Stimulated activated CD4-positive, alpha-beta T cell treated with anti-CD3 and anti-CD28 coated beads, Interleukin-1b, Interleukin-23, amount 100 ng/mL, for 1 hour (primary cell): ENCODE measurements at places on chromosomes 5 and 9.

GRCh38 chr5:15363601-15364000 is 136.4 kb upstream of the FBXL7 start:
- DNase-seq = no peak

GRCh38 chr9:34158362-34158869 is 20.4 kb upstream of the UBAP1 start:
- DNase-seq = no peak

GRCh38 chr5:136703706-136704105 is 338.4 kb upstream of the TRPC7 start:
- no peak for DNase-seq

DNA sequence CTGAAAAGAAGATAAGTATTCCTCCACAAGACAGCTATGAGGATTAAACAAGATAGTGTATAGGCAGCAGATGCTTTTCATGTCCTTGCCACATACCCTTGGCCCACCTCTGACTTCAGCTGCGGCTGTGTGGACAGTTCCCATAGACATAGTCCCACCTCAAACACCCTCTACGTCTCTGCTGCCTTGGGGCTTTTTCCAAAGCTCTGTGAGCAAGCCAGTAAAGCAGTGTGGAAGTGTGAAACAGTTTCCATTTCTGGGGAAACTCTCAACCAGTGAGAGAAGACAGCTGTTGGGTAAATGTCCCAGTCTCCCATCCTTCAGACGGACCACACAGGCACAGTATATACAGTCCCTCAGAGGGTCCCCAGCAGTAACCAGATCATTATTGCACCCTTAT is 125.5 kb downstream of the CDK5RAP2 start:
- no peak for DNase-seq

DNA sequence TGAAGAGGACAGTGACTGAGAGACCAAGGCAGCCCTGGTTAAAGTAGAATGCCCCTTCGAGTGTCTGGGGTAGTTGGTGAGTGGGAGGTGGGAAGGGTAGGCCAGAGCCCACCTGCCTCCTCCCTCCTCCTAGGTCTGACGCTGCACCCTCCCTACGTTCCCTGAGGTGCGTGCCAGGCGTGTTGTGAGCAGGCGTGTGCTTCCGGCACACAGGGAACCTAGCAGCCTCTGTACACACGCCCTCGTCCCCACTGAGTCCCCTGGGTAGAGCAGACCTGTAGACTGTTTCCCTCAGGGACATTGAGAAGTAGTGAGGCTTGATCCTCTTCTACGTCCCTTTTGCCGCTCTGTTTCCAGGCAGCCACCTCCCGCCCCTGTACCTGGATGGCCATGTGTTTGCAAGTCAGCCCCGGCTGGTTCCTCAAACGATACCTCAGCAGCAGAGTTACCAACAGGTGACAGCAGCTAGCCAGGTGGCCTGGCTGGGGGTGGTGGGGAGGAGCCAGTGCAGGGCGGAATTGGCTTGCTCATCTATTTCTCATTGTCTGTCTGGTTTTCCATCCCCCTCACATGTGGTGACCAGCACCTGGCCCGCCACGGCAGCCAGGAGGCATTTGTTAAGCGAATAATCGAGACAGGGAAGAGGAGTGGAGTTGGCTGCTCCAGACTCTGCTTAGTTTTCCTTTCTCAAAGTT is 16.8 kb upstream of the POMT1 start:
- DNase-seq = no peak

- DNase-seq = no peak
These were observed 28.7 kb upstream of the C5orf46 start for GRCh38 chr5:147935032-147935431.

DNA sequence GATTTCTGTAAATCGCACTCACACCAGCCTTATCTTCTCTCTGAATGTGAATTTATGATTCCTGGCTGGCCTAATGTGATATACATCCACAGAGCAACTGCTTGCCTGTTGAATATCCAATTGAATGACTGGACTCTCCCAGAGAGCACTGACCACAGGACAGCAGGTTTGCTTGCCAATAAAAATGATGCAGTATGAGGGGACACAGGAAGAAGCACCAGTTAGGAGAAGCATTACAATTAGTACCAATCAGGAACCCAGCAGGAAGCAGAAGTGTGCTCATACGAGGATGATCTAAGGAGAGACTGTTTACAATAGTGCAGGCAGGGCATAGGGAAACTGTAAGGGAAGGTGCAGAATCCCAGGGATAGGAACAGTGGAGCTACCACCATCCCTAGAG is 127.2 kb upstream of the ZNF366 start:
- no peak for DNase-seq

- DNase-seq = no peak
These were observed 432 bp downstream of the HSPA9 start for GRCh38 chr5:138574744-138575193.

- no peak for DNase-seq
These were observed 3.3 kb upstream of the OCLN start for GRCh38 chr5:69489246-69489645.

GRCh38 chr5:180069589-180070247 is 1.8 kb downstream of the RNF130 start:
- DNase-seq = no peak

DNA sequence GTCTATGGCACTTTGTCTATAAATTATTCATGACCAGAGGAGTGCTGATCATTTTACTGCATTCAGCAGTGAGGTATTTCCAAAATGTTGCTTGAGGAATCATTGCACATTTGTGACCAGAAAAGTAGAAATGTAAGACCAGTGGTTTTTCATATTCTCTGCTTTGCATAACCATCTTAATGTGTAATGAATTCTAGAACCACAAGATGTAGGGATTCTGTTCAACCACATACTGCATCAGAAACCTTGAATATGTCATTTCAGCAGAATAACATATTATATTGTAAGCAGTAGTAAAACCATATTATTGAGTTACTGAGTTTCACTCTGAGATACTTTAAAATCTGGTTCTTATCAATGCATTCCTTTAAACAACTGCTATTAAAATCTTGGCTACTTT is 1243.4 kb downstream of the MAT2B start:
- no peak for DNase-seq

DNA sequence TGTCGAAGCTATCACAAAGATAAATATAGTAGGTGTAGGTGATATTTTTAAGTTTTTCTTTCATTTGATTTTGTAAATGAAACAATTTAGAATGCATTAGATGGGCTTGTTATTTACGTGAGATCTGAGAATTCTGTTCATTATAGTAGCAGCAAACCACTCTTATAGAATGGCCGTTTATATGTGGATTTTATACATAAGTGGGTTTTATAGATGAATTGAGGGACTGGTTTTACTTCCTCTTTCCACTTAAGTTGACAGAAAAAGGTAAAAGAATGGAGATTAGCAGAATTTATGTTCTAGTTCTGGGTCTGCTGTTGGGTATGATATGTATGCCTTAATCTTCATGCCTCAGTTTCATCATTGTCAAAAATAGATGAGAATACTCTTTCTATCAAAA is 5.6 kb downstream of the RMI1 start:
- no peak for DNase-seq

DNA sequence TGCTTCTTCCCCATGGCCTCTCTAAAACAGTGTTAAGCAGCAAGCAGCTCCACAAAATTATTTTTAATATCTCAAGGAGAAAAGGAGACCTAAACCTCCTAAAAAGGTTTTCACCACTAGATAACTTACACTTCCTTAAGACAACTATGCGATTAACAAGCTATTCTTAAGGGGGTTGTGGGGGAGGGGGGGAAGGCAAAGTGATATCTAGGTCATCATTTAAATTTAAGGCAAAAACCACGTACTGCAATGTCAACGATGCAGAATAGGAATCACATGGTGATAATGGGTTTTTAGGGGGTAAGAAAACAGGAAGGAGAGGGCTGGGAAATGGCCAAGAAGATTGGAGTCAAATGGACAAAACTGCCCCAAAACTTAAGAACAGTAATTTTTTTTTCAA is 32.6 kb downstream of the CSNK1A1 start:
- no peak for DNase-seq

DNA sequence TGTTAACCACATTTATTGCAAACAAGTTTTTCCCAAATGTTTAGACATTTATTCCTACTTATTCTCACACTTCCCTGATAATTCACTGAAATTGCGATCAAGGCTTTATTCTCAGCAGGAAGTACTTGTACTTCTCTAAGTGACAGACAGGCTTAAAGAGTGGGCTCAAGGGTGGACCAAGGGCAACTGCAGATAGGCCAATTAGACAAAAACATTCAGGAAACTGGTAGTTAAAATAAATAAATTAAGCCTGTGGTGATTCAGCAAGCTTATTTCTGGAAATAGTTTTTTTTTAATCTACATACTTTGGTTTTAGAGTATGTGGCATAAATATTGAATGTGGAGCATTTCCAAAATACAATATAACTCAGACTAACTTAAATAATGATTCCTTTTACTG is 136.1 kb downstream of the UGCG start:
- no peak for DNase-seq

GRCh38 chr5:172144291-172144815 is 43.7 kb downstream of the STK10 start:
- no peak for DNase-seq

DNA sequence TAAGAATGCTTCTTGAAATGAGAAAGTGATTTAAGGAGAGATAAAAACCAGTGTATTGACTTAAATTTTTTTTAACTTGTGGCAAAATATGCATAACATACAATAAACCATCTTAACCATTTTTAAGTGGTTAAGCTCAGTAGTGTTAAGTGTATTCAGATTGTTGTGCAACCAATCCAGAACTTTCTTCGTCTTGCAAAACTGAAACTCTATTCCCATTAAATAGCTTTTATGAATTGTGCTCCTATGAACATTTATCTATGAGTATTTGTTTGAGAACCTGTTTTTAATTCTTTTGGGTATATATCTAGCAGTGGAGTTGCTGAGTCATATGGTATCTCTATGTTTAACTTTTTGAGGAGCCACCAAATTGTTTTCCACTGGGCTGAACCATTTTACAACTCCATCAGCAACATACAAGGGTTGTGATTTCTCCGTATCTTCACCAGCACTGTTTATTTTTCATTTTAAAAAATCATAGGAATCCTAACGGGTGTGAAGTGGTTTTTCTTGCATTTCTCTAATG is 76.6 kb upstream of the ACTBL2 start:
- DNase-seq = no peak

DNA sequence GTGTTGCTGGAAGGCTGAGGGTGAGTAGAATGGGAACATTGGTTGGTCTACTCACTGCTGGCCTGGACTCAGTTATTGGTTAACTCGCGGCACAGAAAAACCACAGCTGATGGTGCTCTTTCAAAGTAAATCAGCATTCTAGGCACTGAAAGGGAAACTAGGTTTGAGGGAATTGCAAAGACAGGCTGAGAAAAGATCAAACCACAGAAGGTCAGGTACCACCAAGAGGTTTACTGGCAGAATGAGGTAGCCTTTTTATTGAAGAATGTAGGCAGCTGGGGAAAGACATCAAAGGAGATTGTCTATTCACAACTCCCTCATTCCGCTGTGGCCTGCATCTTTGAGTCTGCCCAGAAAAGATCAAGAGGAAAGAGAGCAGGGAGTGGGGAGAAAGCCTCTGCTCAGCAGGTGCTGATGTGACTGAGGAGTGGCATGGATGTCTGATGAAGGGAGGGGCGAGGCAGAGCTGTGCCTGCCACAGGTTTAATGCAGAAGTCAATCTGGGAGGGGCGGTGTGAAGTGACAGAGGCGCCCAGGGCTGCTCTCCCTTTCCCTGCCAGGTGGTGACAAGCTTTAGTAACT is 255.5 kb downstream of the MAN2A1 start:
- DNase-seq = no peak

GRCh38 chr5:99089822-99090549 is 161.2 kb upstream of the CHD1 start:
- DNase-seq = no peak

DNA sequence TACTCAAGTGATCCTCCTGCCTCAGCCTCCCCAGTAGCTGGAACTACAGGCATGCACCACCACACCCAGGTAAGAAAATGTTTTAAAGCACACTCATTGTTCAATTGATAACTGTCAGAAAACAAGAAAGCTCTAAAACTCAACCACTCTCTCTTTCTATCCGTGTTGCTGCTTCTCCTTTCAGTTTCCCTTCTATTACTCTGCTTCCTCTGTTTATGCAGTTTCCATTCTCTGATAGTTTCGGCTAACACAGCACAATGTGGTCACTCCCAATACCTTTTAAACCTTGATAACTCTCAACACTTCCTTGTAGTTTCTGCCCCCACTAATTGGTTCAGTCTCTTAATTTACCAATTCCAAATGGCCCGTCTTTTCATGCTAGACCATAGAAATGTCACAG is 59.2 kb upstream of the NR4A3 start:
- DNase-seq = no peak

DNA sequence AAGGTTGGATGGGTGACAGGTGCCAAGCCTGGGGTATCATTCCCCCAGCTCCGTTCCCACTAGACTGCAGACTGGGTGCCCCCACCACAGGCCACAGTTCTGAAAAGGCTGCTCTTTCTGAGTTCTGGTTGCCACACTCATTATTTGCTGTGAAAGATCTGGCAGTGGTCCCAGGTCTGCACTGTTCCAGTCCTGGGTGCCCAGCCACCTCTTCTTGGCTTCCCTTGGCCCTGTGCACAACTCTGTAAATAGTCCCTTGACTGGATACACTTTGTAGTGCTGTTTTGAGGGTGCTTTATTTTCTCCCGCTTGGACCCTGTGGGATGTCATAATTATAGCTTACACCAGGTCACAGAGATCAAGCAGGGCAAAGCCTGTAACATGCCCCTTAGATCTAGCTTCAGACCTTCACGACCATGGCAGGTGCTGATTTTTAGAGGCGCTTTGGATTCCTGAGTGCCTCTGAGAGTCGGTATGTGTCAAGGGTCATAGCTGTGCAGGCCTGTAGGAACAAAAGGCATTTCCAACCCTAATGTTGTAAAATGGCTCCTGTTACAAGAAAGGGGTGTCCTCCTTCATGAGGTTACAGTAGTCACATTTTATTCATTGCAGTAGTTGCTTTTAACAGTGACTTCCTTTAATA is 344.9 kb downstream of the ICE1 start:
- no peak for DNase-seq

DNA sequence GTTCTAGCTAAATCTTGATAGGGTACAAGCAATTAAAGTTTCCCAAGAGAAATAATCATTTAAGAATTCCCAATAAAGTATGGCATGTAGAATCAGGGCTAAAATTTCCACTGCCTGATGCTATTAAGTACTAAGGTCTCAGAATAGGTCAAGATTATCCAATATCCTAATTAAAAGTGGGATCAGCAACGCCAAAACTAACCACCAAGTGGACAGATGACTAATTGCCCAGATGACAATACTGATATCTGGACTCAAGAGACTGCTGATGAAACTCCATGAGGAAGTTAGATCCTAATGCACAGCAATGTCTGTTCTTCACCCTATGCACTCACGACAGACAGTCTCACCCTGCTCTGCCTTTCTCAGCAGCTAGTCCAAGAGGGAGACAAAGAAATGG is 14.3 kb downstream of the DEPDC1B start:
- DNase-seq = no peak

DNA sequence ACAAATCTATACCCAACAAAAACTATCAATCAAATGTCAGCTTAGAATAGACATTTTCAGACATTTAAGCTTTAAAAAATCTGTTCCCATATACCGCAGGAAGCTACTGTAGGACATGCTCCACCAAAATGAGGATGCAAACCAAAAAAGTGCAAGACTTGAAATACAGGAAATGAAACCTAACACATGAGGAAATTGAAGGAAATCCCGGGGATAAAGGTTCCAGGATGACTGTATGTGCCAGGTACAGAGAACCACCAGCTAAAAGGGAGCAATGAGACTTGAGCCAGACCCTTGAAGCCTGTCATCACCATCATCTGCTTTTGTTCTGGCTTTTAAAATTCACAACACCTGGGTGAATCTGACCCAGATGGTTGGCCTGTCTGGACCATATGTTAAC is 21.4 kb downstream of the DIAPH1 start:
- DNase-seq = no peak

GRCh38 chr5:54484219-54484894 is 28.9 kb downstream of the HSPB3 start:
- no peak for DNase-seq
